GM12878 (cell line): ENCODE measurements at places on chromosomes 5 and 9. TPM values are rescaled to one million over a fixed set of nuclear protein-coding genes. Genes with fewer than 3 reads are reported as not detected.

DNA sequence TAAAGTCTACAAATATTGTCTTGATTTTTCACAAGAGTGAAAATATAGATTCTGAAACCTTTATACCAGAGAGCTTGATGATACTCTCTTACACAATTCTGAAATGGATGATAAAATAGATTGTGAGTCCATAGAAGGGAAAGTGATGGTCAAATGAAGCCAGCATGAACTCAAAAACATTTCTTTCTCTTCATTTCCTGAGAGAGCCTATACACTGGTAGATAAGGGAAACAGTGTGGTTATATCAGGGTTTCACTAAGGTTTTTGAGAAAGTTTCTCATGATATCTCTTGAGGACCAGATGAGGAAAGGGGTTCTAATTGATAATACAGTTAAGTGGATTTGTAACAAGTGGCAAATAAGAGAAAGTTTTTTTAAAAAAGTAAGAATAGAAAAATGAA is 254.1 kb downstream of the PJA2 start:
- no peaks in the 10 kb centered on the region for H3K36me3 ChIP-seq
- no peak overlapping the region for H3K4me3 ChIP-seq
- H3K4me1 ChIP-seq, result no peaks in the 10 kb centered on the region
- no peak for DNase-seq
- no peaks in the 10 kb centered on the region for H3K27me3 ChIP-seq
- no peak overlapping the region for H3K27ac ChIP-seq

Gene MYO10
- 0.58 and 0.77 TPM in 2 replicates for total RNA-seq

- H3K4me1 ChIP-seq, result no peaks in the 10 kb centered on the region
- no peaks in the 10 kb centered on the region for H3K27me3 ChIP-seq
- no peak for DNase-seq
- no peak overlapping the region for H3K4me3 ChIP-seq
- no peaks in the 10 kb centered on the region for H3K36me3 ChIP-seq
- H3K27ac ChIP-seq, result no peak overlapping the region
Measured at GRCh38 chr5:113167985-113168384, 191.4 kb downstream of the DCP2 start.

- no peaks in the 10 kb centered on the region for H3K36me3 ChIP-seq
- no peak overlapping the region for H3K4me3 ChIP-seq
- no peaks in the 10 kb centered on the region for H3K27me3 ChIP-seq
- no peaks in the 10 kb centered on the region for H3K4me1 ChIP-seq
Measured at GRCh38 chr5:2750758-2751464, 566 bp downstream of the IRX2 start.

DNA sequence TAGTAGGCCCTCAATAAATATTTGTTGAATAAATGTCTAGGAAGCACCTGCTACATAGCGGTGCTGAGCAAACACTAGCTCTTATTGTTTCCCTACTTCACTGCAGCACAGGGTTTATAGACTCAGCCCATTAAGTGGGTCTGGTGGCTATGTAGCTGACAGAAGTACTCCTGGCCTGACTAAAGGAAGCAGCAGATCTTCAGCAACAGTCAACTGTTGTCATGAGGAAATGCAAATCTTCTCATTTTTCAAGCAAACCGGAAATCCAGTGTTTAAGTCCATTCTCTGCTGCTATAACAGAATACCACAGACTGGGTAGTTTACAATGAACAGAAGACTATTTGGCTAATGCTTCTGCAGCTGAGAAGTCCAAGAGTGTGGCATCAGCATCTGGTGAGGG is 2.8 kb upstream of the TEX10 start:
- H3K4me3 ChIP-seq, result no peak overlapping the region
- H3K27me3 ChIP-seq, result no peaks in the 10 kb centered on the region
- DNase-seq, result no peak

DNA sequence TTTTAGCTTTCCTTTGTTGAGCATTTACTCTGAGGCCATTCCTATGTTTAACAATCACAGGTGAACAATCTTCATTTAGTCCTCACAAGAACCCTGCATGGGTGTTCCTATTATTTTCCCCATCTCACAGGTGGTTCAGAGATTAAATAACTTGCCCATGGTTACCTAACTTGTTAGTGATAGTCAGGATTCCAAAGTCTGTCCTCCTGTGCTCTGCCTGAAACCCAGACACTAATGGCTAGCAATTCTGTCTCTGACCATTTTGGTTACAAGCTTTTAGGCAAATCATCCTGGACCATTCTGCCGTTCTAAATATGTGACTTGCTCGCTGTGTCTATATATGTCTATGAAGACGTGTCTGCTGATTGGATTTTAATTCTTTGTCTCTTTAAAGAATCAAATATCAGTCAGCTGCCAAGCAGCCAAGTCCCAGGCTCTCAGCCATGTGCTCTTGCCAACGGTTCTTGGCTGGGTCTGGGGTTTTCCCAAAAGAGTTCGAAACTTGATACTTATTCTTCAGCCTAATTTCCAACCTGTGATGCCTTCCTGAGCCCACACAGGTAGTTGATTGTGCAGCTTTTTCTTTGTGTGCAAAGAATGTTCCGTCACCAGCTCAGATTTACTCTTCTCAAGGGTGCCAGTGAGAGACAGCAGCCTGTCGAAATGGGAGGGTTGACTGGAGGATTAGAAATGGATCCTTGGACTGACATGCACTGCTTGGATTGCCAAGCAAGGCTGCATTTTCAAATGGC is 121.7 kb downstream of the NREP start:
- H3K27ac ChIP-seq, result no peak overlapping the region
- no peaks in the 10 kb centered on the region for H3K36me3 ChIP-seq
- no peaks in the 10 kb centered on the region for H3K4me1 ChIP-seq
- no peaks in the 10 kb centered on the region for H3K27me3 ChIP-seq

GRCh38 chr5:160159991-160160792 is 40.9 kb upstream of the PWWP2A start:
- peak overlapping the region; percentile 66 for H3K27ac ChIP-seq
- H3K36me3 ChIP-seq, result no peaks in the 10 kb centered on the region
- peak; percentile 28 for DNase-seq

GRCh38 chr5:90446961-90447360 is 27.6 kb downstream of the MBLAC2 start:
- H3K27ac ChIP-seq, result no peak overlapping the region
- no peak overlapping the region for H3K4me3 ChIP-seq
- no peaks in the 10 kb centered on the region for H3K4me1 ChIP-seq
- H3K27me3 ChIP-seq, result no peaks in the 10 kb centered on the region
- no peak for DNase-seq
- no peaks in the 10 kb centered on the region for H3K36me3 ChIP-seq

DNA sequence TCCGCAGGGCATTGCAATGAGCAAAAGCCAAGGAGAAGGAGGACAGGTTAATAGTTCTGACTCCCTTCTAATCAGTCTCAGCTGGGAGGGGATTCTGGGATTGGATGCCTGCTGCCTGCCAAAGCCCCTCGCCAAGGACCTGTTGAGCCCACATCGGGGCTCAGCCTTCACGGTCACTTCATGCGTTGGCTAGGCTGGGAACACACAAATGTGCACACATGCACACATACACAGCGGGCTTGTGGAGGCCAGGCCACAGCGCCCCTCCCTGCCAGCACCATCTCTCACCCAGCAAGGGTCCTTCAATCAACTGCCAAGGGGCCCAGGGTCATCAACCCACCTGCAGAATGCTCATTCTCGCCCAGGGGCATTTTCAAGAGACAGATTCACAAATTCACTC is 113.9 kb downstream of the C5orf15 start:
- no peaks in the 10 kb centered on the region for H3K4me1 ChIP-seq
- H3K27me3 ChIP-seq, result no peaks in the 10 kb centered on the region; the same call in 1 of the 2 replicates
- no peak for DNase-seq

- no peak overlapping the region for H3K4me3 ChIP-seq
- no peaks in the 10 kb centered on the region for H3K36me3 ChIP-seq
- H3K27me3 ChIP-seq, result no peaks in the 10 kb centered on the region; the same call in 1 of the 2 replicates
- H3K4me1 ChIP-seq, result no peaks in the 10 kb centered on the region
- DNase-seq, result no peak
Measured at GRCh38 chr9:97811533-97812246, 41.3 kb upstream of the FOXE1 start.

DNA sequence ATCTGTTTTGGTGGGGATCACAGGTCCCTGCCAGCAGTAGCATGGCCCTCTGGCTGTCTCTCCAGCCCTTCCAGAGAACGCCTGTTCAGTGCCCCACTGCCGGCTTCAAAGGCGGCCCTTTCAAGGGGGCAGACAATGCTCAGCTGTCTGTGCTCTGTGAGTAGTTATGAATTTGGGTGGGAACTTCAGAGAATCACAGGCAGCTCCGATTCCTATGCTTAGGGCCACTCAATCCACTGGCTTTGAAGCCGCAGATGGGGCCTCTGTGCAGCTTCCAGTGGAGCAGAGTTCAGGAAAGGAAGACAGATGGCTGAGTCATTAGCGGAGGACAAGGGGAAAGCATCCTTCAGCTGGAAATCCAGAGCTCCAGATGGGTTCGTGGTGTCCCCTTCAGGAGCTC is 42.4 kb downstream of the NKX2-5 start:
- no peak overlapping the region for H3K4me3 ChIP-seq
- H3K27ac ChIP-seq, result no peak overlapping the region
- peaks cover 1% of the 10 kb centered on the region; the same call in 1 of the 2 replicates for H3K27me3 ChIP-seq
- H3K36me3 ChIP-seq, result no peaks in the 10 kb centered on the region
- H3K4me1 ChIP-seq, result no peaks in the 10 kb centered on the region

DNA sequence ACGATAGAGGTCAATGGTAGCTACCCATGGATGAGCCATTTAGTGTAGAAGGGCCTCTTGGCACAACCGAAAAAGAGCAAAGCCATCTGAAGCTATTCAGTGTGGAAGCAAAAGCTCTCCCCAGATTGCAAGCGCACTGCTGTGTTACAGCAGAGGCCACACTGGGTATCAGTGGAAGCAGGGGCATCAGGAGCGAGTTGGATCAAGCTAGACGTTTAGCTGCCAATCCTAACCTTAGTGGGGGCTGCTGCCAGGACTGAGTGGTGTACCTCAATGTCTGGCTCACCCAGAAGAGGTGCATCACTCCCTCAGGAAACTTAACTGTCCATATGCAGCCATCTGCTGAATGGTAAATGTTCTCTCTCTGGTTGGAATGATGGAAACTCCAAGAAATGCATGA is 44.5 kb downstream of the RAPGEF1 start:
- peaks cover 15% of the 10 kb centered on the region for H3K36me3 ChIP-seq
- peaks cover 37% of the 10 kb centered on the region for H3K4me1 ChIP-seq
- no peak overlapping the region for H3K27ac ChIP-seq
- H3K27me3 ChIP-seq, result no peaks in the 10 kb centered on the region

GRCh38 chr5:146179696-146180095 is 2.8 kb downstream of the LARS1 start:
- peaks cover 6% of the 10 kb centered on the region for H3K4me1 ChIP-seq
- no peaks in the 10 kb centered on the region for H3K36me3 ChIP-seq
- DNase-seq, result no peak
- H3K27me3 ChIP-seq, result no peaks in the 10 kb centered on the region

Gene ZBED3
- 14.1 and 16.9 TPM in 2 replicates for total RNA-seq

GRCh38 chr9:69546265-69546664 is 125.9 kb downstream of the APBA1 start:
- H3K36me3 ChIP-seq, result no peaks in the 10 kb centered on the region
- H3K27me3 ChIP-seq, result peaks cover 3% of the 10 kb centered on the region; the same call in 1 of the 2 replicates
- H3K4me3 ChIP-seq, result no peak overlapping the region

Gene GARIN3
- total RNA-seq, result not detected in 2 replicates

- H3K36me3 ChIP-seq, result no peaks in the 10 kb centered on the region
- H3K27me3 ChIP-seq, result no peaks in the 10 kb centered on the region
- no peak for DNase-seq
- H3K27ac ChIP-seq, result no peak overlapping the region
Measured at GRCh38 chr9:4421847-4422246, 68.4 kb upstream of the SLC1A1 start.

Gene ZFP2
- total RNA-seq, result not detected in 2 replicates

Gene C1QTNF3
- 1.1 TPM in 2 replicates for total RNA-seq
